ENCODE measurements at places on chromosomes 5 and 9.

DNA sequence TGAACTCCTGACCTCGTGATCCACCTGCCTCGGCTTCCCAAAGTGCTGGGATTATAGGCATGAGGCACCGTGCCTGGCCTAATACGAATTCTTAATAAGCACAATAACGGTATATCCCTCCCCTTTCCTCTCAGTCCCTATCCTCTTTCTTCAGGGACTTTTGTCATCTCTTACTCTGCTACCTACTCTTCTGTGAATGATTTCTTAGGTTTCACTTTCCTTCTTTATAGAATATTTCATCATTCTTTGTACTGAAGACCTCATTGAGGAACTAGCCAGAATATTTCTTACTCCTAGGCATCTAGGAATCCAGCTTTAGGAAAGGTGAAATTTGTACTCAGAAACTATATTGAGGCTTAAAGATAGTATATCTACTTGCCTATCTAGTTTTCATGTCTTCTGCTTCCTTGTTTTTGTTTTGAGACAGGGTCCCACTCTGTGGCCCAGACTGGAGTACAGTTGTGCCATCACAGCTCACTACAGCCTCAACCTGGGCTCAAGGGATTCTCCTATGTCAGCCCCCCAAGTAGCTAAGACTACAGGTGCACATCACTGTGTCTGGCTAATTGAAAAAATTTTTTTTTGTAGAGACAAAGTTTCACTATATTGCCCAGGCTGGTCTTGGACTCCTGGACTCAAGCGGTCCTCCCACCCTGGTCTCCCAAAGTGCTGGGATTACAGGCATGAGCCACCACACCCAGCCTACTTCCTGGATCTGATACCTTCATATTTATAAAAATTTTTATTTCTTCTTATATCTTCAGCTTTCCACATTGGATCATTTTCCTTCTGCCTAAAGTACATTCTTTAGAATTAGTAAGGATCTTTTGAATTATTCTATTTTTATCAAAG is 69.7 kb downstream of the GPBP1 start:
- no peak for DNase-seq

DNA sequence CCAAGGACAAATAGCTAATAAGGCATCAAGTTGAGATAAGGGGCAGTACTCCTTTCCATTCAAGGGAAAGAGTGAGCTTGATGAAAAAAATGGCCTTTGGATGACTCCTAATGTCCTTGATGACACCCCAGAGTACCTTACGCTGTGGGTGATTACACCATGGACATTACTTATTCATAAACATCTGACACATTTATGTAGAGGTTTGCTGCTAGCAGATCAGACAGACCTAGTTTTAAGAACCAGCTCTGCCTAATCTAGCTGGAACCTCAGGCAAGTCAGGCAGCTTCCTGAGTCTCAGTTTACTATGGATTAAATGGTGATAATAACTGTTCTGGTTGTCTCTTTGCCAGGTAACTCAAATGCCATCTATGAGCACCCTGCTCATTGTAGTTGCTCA is 2.8 kb downstream of the ALDOB start:
- no peak for DNase-seq

- DNase-seq: no peak
These were observed 37.1 kb upstream of the NR3C1 start for GRCh38 chr5:143440448-143441115.

DNA sequence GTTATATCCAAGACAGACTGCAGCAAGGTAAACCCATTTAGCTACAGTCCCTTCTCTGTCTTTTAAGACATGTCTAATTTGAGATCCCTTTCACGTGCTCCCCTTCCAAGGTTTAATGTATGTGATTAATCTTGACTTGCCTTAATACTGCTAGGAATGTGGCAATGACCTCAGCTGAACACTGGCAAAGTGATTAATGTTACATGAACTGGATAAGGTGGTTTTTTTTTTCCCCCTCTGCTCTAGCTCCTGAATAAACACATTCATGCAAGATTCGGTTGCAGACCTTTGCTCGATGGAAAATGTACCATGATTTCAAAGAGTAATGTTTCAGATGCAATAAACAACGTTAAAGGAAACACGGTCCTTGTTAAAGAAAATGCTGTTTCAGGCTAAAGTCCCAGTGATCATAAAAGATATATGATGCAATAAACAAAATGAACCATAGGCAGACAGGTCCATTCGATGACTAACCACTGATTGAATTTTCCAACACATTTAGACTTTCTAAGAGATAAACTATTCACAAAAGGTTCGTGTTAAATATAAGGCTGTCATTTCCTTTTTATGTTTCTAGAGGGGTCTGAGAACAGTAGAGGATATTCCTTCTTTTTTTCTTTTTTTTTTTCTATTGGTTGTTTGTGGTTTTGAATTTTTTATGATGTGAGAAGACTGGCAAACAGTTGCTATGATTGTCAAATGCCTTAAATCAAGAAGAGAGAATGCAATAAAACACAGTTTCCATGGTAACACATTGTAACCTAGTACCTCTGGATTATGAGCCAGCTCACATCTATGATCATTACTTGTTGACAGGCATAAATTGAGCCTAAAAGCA is 44.7 kb upstream of the ZNF608 start:
- no peak for DNase-seq

- DNase-seq: no peak
These were observed 233.9 kb downstream of the TLR4 start for GRCh38 chr9:117938086-117938485.

DNA sequence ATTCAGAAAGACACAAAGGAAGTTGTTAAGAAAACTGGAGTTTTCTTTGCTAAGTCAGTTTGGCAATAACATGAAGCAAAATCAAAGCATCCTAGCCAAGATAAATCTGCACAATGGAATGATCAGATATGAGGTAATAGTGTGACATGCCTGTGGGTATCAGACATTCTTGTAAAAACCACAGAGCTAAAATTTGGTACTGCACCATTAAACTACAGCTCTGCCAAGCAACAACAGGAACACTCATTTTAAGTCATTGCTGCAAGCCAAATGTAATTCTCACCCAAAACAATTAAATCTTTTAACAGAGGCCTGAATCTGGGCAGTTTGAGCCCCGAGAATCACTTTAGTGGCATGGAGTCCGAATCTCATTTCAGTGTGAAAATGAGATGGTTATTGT is 96.6 kb downstream of the VCAN start:
- DNase-seq: no peak

- DNase-seq: no peak
These were observed 78.8 kb downstream of the ZSWIM6 start for GRCh38 chr5:61410811-61411210.

- no peak for DNase-seq
These were observed 28.3 kb downstream of the SMIM23 start for GRCh38 chr5:171813813-171814490.

DNA sequence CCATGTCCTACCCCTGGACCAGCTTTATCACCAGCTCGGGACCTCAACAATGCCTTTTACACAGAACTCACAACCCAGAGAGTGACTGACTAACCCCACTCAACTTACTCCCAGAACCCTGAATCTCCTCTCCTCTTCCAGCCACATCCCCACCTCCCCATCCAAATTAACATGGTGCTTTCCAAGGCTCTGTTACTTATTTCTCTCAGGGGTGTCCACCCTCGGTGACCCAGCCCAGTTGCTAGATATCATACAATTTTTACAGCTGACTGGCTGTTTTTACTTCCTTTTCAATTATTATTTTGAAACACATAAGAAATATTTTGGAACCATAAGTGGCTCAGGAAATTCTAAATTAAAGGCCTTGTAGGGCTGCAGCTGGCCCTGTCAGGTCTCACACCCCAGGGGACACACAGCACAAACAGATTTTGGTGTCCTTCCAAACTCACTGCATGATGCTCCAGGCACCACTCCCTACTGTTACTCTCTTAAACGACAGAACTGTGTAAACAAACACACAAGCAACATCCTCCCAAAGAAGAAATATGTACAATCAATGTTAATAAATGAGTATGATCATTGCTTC is 180.6 kb downstream of the ADAMTS12 start:
- no peak for DNase-seq

GRCh38 chr5:80967500-80968181 is 7.5 kb downstream of the RASGRF2 start:
- DNase-seq: no peak

DNA sequence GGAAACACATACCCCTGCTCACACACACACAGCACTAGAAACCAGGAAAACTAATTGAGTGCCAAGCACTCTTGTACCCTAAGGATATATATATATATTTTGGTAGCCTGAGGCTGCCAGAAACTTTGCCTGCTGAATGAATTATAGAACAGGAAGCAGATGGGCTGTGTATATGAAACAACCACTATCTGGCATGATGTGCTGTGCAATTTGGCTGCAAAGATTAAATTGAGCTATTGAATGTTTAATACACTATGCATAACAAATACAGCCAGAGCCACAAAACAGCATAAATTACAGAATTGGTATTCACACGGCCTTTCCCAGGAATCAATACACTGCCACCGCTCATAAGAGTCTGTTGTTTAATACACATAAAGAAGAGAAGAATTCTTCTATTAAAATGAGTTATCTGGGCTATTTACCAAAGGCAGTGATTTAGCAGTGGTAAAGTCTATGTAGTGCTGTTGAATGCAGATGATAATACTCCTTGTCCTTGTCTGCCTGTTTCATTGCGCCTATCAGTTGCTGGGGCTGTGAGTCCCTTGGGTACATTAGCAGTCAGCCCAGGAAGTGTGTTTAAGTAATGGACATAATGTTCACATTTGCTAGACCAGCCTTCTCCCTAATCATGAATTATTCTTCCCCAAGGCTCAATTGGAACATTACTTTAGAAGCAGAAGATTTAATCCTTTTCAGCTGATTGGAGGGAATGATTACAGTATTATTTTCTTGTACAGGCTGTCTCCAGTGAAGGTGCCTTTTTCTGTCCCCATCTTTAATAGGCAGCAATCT is 294.3 kb downstream of the TLE1 start:
- DNase-seq: no peak

GRCh38 chr5:95915999-95916686 is 45.5 kb downstream of the ELL2 start:
- DNase-seq: no peak

DNA sequence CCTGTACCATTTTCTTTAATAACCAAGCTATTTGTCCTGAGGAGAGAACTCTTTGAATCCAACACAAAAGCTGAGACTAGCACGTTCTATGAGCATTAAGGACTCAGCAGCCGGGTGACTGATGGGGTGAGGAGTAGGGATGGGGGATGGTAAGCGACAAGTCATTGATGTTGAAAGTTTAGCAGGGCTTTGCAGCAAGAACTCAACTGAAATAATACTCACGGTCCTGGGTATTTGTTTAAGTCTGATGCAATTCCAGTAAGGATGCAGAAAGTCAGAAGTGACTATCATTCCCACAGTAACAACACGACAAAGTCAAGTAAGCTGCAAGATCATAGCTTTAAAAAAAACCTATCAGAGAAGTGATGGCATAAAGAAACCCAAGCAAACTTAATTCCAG is 131.1 kb downstream of the ACTL7B start:
- DNase-seq: no peak

DNA sequence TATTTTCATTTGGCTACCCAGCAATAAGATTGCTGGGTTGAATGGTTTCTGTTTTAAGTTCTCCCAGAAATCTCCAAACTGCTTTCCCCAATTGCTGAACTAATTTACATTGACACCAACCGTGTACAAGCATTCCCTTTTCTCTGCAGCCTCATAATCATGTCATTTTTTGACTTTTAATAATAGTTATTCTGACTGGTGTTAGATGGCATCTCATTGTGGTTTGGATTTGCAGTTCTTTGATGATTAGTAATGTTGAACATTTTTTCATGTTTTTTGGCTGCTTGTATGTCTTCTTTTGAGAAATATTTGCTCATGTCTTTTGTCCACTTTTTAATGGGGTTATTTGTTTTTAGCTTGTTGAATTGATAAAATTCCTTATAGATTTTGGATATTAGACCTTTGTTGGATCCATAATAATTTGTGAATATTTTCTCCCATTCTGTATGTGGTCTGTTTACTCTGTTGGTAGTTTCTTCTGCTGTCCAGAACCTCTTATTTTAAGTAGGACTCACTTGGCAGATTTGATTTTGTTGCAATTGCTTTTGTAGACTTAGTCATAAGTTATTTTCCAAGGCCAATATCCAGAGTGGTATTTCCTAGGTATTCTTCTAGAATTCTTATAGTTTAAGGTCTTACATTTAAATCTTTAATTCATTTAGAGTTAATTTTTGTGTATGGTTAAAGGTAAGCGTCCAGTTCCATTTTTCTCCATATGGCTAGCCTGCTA is 793.7 kb downstream of the BRINP1 start:
- no peak for DNase-seq

GRCh38 chr5:179732918-179733771 is 523 bp downstream of the MAML1 start:
- DNase-seq: peak; percentile 54

GRCh38 chr9:104322596-104322995 is 181.5 kb upstream of the OR13F1 start:
- DNase-seq: no peak

GRCh38 chr9:92133949-92134604 is 18.9 kb upstream of the SPTLC1 start:
- peak; percentile 72 for DNase-seq
